Activated CD4-positive, alpha-beta memory T cell treated with anti-CD3 and anti-CD28 coated beads, Interleukin-2, amount 10 ng/mL, durations not matched to agents 7 days and 5 days (primary cell): ENCODE measurements at places on chromosomes 3 and 15. TPM values are rescaled to one million over a fixed set of nuclear protein-coding genes. Genes with fewer than 3 reads are reported as not detected.

DUOXA1 gene
- total RNA-seq, result not detected

- no peak for DNase-seq
Observed at GRCh38 chr3:134376786-134377426, 2.7 kb upstream of the AMOTL2 start.

GRCh38 chr3:21879184-21879886 lies 128.3 kb upstream of the ZNF385D start:
- DNase-seq, result no peak

DNA sequence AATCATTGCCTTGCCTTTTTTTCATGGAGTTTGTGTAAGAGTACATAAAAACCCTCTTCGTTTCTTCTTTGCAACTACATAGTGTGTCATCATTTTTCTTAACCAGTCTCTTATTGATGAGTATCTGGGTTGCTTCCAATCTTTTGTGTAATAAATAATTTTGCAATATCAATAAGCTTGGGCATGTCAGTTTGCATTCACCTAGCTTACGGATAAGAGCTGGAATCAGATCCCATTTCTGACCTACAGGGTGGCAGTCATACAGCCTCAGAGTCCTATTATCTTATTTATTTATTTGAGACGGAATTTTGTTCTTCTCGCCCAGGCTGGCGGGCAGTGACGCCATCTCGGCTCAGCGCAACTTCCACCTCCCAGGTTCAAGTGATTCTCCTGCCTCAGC lies 18.3 kb downstream of the ANP32A start:
- DNase-seq, result no peak
